Psoas muscle (tissue), 8 donors: ENCODE measurements at places on chromosomes 6 and 20. TPM values are rescaled to one million over a fixed set of nuclear protein-coding genes. Genes with fewer than 3 reads are reported as not detected.

The BMP2 gene
- 1.6 TPM for total RNA-seq

The CLPSL2 gene
- not detected for total RNA-seq

The CEP250 gene
- total RNA-seq = 17.2 TPM

The SCRT2 gene
- not detected for total RNA-seq

The MMP24 gene
- not detected for total RNA-seq

The UNC5CL gene
- total RNA-seq = 0.19 TPM

The ID4 gene
- total RNA-seq = 1.3 TPM

The PPP1R14C gene
- total RNA-seq = 22.2 TPM

The LY6G6D gene
- total RNA-seq = not detected

The SNPH gene
- total RNA-seq = 2.7 TPM

The PROKR2 gene
- total RNA-seq = not detected

The PLCB4 gene
- 2.1 TPM for total RNA-seq

The HSPA1A gene
- 241 TPM for total RNA-seq

GRCh38 chr6:96227135-96227534 is 211.4 kb downstream of the FUT9 start:
- H3K27me3 ChIP-seq = no peaks in the 10 kb centered on the region
- H3K4me3 ChIP-seq = no peak overlapping the region
- DNase-seq = no peak
- H3K4me1 ChIP-seq = no peaks in the 10 kb centered on the region
- no peaks in the 10 kb centered on the region for H3K36me3 ChIP-seq

- peak; percentile 32 for DNase-seq
- H3K27ac ChIP-seq = no peak overlapping the region
- peaks cover 6% of the 10 kb centered on the region for H3K4me1 ChIP-seq
Observed at GRCh38 chr6:45613656-45614055, 235.9 kb upstream of the SUPT3H start.

- H3K27ac ChIP-seq = no peak overlapping the region
- no peaks in the 10 kb centered on the region for H3K36me3 ChIP-seq
- H3K27me3 ChIP-seq = no peaks in the 10 kb centered on the region
- no peaks in the 10 kb centered on the region for H3K4me1 ChIP-seq
Observed at GRCh38 chr20:13110796-13111195, 102.0 kb downstream of the SPTLC3 start.

DNA sequence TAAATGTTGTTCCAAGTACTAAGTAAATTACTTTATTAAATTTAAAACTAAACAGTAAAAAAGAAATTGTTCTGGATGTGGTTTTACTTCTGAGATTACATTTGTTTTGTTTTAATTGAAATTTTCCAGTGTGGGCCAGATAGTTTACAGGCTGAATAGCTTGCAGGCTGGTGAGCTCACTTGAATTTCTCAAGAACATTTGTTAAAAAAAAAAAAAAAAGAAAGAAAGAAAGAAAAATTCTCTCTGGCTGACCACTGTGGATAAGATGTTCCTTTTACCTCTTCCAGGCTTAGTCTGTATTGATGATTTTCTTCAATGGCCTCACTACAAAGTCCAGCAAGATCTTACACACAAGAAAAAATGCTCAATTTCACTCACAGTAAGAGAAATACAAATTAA is 85.4 kb downstream of the PLCG1 start:
- peaks cover 30% of the 10 kb centered on the region for H3K4me1 ChIP-seq
- no peak for DNase-seq
- no peaks in the 10 kb centered on the region for H3K36me3 ChIP-seq
- H3K27me3 ChIP-seq = no peaks in the 10 kb centered on the region
- H3K27ac ChIP-seq = peak overlapping the region; percentile 0

DNA sequence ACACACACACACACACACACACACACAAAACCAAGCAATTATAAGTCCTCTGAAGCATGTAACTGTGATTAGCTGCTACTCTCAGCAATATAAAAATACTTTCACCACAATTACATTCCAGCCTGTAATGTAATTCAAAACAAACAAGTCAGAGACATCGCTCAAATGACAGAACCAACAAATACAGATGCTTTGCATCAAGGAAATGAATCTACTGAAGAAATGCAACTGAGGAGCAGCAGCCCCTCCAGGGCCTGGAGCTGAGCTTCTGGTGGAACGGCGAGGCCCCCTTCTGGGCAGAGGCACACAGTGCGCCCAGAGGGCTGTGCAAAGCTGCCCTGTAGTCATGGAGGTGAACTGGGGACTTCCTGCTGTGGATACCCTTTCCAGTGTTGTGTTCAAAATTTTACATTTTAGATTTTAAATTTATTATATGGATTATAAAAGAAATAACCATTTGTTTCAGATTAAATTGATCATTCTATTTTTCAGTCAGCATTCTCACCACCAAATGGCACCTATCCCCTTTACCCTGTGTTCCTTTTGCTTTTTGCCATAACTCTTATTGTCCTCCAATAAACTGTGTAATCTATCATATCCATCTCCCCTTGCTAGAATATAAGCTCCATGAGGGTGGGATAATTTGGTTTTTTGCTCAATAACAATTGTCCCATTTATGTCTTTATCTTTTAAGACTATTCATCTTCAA is 23.2 kb downstream of the ADAT2 start:
- H3K27me3 ChIP-seq = no peaks in the 10 kb centered on the region
- H3K4me3 ChIP-seq = no peak overlapping the region
- H3K27ac ChIP-seq = no peak overlapping the region

DNA sequence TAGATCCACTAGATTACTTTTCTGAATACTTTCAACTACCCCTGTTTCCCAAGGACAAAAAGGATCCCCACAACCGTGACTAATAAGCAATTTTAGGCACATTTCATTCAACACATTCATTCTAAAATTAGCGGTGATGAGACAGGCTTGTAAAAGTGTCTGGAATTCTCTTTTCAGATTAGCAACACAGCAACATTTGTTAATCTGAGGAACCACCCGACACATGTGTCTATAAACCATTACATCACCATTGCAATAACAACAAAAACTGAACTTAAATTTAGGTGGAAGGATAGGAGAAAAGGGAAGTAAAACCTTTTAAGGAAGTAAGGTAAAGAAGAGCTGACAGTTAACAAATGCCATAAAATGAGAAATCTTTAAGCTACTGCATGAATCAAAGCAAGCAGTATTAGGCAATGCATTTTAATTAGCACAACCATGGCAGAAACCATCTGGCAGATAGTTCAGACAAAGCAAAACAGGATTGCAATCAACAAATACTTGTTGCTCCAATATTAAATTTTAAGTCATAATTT is 49.1 kb downstream of the MAP3K7 start:
- H3K4me3 ChIP-seq = no peak overlapping the region
- DNase-seq = no peak
- no peaks in the 10 kb centered on the region for H3K4me1 ChIP-seq
- H3K27me3 ChIP-seq = no peaks in the 10 kb centered on the region
- H3K27ac ChIP-seq = no peak overlapping the region

GRCh38 chr20:10428008-10428407 is 6.0 kb downstream of the MKKS start:
- no peak for DNase-seq
- no peak overlapping the region for H3K27ac ChIP-seq
- H3K27me3 ChIP-seq = no peaks in the 10 kb centered on the region
- H3K4me3 ChIP-seq = no peak overlapping the region

DNA sequence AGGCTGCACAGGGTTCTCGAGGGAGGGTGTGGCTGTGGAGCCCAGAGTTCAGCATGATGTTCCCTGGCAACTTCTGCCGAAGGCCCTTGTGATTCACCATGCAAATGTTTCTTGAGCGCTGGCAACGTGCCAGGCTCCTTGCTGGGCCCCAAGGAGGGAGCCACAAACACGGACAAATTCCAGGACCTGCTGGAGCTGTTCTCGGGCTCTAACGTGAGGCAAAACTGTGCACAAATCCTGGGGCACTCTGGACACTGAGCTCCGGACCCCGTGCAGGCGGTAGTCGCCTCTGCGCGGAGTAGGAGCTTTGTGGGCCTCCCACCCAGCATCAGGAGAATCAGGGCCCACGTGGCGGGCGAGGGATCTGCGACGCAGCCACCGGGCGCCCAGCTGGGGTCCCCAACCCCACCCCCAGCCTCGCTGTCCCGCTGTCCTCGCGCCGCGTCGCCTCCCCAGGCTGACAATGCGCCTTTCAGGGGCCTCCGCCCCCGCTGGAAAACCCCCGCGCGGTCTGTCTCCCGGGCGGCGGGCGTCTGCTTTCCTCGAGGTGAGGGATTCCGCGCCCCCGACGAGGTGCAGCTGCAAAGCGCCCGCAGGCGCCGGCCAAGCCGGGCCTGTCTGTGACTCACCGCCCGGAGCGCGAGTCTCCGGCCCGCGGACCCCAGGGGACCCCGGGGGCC is 31.7 kb upstream of the SCUBE3 start:
- no peaks in the 10 kb centered on the region for H3K27me3 ChIP-seq
- peak; percentile 76 for DNase-seq
- peak overlapping the region; percentile 30 for H3K4me3 ChIP-seq
- no peak overlapping the region for H3K27ac ChIP-seq
- H3K36me3 ChIP-seq = no peaks in the 10 kb centered on the region

- no peaks in the 10 kb centered on the region for H3K4me1 ChIP-seq
- DNase-seq = no peak
- no peak overlapping the region for H3K4me3 ChIP-seq
- H3K27me3 ChIP-seq = no peaks in the 10 kb centered on the region
- H3K36me3 ChIP-seq = no peaks in the 10 kb centered on the region
Observed at GRCh38 chr20:2603816-2604505, 48.5 kb upstream of the NOP56 start.

DNA sequence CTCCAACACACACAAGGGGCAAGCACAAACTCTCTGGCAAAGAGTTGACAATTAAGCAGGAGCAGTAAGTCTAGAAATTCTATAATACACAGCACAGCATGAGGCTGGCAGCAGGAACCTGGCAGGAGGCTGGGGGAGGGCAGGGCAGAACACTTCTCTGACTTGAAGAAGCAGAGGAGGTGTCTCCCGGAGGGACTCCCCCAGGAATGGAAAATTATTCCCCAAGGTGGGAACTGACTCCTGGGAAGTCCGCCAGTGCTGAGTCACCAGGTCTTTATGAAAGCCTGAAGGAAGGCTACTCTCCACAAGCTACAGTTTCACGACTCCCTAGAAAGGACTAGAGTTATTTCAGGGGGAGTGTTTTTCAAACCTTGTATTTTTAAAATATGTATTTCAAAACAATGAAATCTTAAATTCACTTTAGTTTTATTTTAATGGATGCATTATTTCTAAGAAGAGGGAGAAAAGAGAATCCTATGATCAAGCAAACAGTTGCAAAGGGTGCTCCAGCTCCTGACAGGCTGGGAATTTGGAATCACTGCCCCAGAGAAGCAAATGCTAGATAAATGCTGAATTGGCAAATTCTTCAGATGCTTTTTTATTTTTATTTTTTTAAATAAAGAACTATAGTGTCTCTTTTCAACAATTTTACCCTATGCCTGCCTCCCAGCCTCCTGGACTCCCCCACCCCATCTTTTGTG is 192.8 kb downstream of the LY86 start:
- no peak overlapping the region for H3K27ac ChIP-seq
- peak; percentile 71 for DNase-seq
- H3K4me1 ChIP-seq = peaks cover 9% of the 10 kb centered on the region
- H3K4me3 ChIP-seq = no peak overlapping the region
- H3K27me3 ChIP-seq = no peaks in the 10 kb centered on the region
- no peaks in the 10 kb centered on the region for H3K36me3 ChIP-seq

DNA sequence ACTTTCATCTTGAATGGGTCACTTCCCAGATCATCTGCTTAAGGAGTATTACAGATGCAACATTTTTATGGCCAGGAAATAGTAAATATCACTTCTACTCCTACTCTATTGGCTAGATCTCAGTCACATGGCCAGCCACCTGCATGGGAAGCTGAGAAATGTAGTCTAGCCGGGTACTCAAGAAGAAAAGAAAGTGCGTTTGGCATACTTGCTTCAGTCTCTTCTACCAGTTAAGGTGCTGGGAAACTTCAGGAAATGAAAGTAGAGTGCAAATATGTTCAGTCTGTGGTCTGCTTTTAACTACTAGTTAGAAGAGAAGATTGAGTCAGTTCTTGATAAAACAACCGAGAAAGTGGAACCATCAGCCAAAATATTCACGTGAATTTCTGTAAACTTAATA is 129.2 kb downstream of the PDSS2 start:
- H3K27ac ChIP-seq = no peak overlapping the region
- H3K4me3 ChIP-seq = no peak overlapping the region
- H3K4me1 ChIP-seq = no peaks in the 10 kb centered on the region
- no peaks in the 10 kb centered on the region for H3K27me3 ChIP-seq
- DNase-seq = no peak
- no peaks in the 10 kb centered on the region for H3K36me3 ChIP-seq

GRCh38 chr20:58792426-58792825 is 58.3 kb downstream of the GNAS-AS1 start:
- H3K27ac ChIP-seq = no peak overlapping the region
- no peak for DNase-seq
- no peaks in the 10 kb centered on the region for H3K36me3 ChIP-seq
- no peak overlapping the region for H3K4me3 ChIP-seq
- H3K4me1 ChIP-seq = no peaks in the 10 kb centered on the region

DNA sequence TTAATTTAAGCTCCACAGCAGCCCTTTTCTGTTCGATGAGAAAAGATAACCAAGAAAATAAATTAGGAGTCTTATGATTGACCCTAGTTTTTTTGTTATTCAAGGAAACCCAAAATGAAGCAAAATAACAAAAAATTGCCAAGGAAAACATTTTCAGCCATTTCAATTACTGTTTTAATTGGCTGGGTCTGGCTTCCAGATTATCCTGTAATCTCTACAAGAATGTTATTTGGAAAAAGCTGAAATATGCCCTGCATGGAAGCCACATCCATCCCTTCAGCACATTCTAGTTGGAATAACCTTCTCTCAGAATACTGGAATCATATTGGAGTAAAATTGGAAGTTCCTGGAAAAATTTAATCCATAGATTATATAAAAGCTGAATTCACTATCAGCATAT is 191.1 kb upstream of the CCN2 start:
- no peak overlapping the region for H3K4me3 ChIP-seq
- no peak for DNase-seq
- no peaks in the 10 kb centered on the region for H3K4me1 ChIP-seq
- H3K36me3 ChIP-seq = no peaks in the 10 kb centered on the region

DNA sequence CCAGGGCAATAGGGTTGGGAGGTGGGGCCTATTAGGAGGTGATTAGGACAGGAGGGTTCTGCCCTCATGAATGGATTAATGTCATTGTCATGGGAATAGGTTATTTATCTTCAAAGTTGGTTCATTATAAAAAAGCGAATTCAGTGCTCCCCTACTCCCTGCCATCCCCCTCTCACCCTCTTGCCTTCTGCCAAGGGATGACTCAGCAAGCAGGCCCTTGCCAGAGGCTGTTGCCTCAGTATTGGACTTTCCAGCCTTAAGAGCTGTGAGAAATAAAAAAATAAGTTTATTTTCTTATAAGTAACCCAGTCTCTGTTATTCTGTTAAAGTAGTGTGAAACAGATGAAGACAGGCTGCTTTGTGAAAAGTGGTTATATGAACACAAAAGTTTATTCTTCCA is 381.1 kb upstream of the ZFP64 start:
- H3K4me1 ChIP-seq = no peaks in the 10 kb centered on the region
- H3K27ac ChIP-seq = no peak overlapping the region
- no peak for DNase-seq
- no peak overlapping the region for H3K4me3 ChIP-seq
- H3K27me3 ChIP-seq = no peaks in the 10 kb centered on the region

- H3K36me3 ChIP-seq = no peaks in the 10 kb centered on the region
- DNase-seq = peak; percentile 41
- peaks cover 10% of the 10 kb centered on the region for H3K4me1 ChIP-seq
- peak overlapping the region; percentile 99 for H3K27ac ChIP-seq
- peak overlapping the region; percentile 93 for H3K4me3 ChIP-seq
Observed at GRCh38 chr6:87701344-87701675, 723 bp downstream of the AKIRIN2 start.

GRCh38 chr6:143060806-143061596 is at the start of gene AIG1:
AIG1 (plus strand) TSS chr6:143060889; CDS start chr6:143060926, 37 bp downstream.
- H3K27ac ChIP-seq = peak within 1 kb of the TSS; percentile 94
- peak within 1 kb of the TSS; percentile 70 for H3K4me3 ChIP-seq
- no peaks in the 10 kb centered on the region for H3K36me3 ChIP-seq
- peaks cover 36% of the 10 kb centered on the region for H3K4me1 ChIP-seq
